Stimulated activated CD4-positive, alpha-beta T cell treated with anti-CD3 and anti-CD28 coated beads, TNF-alpha, amount 100 ng/mL, for 4 hours (primary cell): ENCODE measurements at places on chromosomes 2 and 18.

GRCh38 chr2:10784719-10785118 is 27.9 kb downstream of the PDIA6 start:
- no peak for DNase-seq

GRCh38 chr2:144054911-144055310 is 465.0 kb downstream of the ZEB2 start:
- DNase-seq = no peak

DNA sequence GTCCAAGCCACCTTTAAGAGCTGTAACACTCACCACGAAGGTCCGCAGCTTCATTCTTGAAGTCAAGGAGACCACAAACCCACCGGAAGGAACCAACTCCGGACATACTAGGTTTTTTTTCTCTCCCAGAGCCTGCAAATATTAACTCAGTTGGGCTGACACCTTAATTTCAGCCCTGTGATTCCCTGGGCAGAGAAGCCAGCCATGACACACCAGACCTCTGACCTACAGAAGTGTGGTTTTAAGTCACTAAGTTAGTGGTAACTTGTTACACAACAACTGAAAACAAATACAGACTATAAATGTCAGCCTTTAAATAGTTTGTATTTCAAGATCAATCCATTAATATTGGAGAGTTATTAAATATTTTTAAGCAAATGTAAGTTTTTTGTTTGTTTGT is 855.1 kb downstream of the TMEM182 start:
- no peak for DNase-seq

DNA sequence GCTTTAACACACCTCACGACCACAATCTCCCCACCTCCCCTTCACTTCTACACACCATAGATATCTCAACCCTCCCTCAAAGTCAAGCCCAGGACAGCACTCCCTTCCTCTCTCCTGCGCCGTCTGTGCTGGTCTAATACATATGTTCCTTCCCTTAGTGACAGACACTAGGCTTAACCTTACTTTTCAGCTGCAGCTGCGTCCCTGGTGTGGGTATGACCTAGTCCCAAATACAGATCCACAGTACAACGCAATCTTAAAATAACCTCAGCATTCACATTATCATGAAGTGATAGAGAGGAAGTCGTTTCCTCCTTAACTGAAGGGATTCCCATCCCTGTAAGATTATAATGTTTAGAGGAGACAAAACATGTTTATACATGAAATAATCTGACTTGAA is 192.7 kb upstream of the TANK start:
- no peak for DNase-seq

- no peak for DNase-seq
These were observed 23.7 kb downstream of the LBH start for GRCh38 chr2:30255026-30255425.

GRCh38 chr2:233085037-233085838 is 25.1 kb downstream of the INPP5D start:
- no peak for DNase-seq

DNA sequence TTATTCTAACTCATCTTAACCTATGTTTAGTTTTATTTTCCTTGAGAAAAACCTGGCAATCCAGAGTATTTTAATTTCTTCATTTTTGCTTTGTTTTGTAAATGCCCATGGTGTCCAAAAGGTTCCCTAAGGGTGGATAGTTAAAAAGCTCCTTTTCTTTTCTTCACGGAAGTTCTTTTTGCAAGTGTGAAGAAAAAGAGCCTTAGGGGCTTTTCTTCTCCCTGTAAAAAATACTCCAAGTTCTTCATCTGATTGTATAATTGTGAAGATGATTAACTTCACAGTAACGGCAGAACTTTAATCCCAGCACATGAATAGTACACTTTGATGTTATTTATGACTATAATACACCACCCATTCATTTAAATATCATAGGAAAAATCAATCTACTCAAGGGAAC is 530.2 kb upstream of the LINC00305 start:
- no peak for DNase-seq

- DNase-seq = no peak
These were observed 21.5 kb upstream of the IL18RAP start for GRCh38 chr2:102401456-102401855.

DNA sequence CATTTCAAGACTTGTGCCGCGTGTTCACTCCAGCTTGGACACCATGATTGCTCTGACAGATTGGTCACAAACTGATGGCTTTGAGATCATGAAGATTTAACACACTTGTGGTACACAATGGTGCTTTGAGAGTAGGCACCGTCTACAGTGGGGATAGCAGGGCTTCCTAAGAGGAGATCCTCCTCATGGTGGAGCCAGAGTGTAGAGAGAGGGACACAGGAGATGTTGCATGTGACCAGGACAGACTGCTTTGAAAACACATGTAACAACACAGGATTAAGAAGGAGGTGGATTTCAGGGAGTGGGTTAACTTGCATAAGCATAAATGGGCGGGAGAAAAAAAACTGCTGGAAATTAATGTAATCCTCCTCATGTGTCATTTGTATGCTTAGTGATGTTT is 95.7 kb upstream of the LINC00305 start:
- no peak for DNase-seq

GRCh38 chr2:172242961-172243360 is 140.3 kb upstream of the DLX2 start:
- DNase-seq = no peak

DNA sequence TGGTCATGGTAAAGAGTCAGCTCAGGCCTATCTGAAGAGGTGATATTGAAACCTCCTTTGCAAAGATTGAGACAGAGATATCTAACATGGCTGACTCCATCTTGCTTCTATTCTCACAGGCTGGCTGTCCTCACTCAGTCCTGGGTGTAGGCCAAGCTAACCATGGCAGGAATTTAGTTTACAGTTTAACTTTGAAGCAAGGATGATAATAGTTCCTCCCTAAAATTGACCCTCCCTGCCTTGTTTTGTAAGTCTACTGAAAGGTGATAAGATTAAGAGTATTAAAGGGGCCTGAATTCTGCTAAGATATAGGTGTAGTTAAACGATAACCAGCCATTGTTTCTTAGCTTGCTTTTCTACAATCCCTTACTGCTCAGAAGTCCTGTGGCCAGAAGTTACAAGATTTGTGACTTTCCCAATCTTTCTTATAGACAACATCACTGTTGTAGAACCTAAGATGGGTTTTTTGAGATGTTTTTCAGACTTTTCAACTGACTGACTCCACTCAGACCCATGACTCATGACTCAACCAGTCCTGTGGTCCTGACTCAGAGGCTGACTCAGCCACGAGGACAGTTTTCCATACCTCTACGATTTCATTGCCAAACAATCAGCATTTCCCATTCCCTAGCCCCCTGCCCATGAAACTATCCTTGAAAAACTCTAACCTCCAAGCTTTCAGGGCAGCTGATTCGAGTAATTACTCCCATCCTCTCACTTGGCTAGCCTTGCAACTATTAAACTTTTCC is 195.7 kb upstream of the SESTD1 start:
- no peak for DNase-seq

GRCh38 chr2:121427187-121427689 is 103.4 kb upstream of the RNU4ATAC start:
- no peak for DNase-seq
